ENCODE measurements at places on chromosomes 7 and 10.

DNA sequence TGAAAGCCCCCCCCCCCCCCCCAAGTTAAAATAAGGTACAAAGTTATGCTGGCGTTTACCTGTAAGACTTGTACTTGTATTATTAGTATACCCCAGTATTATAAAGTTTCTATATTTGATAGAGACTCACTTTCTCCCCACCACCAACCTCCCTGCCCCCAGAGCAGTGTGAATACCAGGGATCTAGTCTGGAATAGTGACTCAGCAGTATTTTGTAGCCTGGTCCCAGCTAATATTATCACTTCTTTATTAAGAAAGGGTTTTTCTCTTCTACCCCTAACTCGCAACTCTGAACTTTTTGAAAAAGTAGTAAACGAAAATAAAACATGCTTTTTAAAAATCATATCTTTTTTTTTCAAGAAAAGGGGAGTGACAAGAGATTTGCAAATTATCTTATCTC is 26.7 kb downstream of the GLI3 start:
- no peak for DNase-seq

DNA sequence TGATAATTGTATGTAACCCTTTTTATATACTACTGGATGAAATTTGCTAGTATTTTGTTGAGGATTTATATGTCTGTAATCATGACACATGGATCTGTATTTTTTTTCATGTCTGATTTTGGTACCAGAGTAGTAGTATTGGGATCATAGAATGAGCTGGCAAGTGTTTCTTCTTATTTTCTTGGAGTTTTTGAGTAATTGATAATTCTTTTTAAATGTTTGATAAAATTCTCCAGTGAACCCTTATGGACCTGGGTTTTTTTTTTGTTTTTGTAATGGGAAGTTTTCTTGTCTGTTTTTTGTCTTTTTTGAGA is 28.4 kb downstream of the ZNF33A start:
- DNase-seq = no peak

DNA sequence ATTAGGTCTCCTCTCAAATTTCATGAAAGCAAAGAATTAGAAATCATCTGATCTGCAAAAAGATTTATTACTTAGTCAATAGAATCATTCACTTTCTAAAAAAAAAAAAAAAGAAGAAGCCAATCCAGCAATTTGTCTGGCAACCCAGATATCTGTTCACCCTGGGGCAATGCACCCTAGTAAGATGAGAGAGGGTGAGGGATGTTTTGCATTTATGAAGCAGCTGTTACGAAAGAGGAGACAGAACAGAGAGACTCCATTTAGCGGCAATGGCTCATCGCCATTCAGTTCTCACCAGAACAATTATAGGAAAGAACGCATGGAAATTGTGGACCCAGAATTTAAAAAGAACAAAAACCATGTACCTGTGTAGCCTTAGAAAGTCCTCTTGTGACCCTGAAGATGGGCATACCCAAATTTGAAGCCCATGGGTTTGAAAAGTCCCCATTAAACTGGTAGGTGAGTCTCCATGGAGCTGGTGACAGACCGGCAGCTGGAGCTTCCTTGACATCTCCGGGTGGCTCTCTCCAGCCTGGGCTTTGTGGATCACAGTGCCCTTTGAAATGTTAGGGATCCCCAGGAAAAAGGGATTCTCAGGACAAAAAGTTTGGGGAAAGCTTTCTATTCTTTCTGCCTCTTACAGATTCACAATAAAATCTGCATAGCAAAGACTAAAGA is 45.5 kb upstream of the CCDC3 start:
- no peak for DNase-seq

DNA sequence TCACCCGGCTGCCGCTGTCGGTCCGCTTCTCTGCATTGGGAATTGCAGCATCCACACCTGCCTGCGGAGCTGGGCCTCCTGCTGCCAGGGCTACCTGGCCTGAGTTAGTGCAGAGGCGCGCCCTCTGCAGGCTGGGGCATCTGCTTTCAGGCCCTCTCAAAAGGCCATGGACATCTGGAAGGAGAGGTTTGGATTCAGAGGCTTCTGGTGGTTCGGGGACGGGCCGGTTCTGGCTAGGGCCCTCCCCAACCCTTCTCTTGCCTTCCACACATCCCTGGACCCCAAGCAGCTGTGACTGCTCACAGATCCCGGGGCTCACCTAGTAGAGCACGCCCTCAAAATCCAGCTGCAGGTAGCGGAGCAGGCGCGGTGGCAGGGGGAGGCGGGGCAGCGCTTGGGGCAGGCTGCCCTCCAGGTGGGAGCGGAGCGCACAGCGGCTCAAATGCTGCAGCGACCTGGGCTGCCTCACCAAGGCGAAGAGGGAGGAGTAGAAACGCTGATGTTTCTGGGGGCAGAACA is 8.4 kb upstream of the GBX1 start:
- DNase-seq = no peak

DNA sequence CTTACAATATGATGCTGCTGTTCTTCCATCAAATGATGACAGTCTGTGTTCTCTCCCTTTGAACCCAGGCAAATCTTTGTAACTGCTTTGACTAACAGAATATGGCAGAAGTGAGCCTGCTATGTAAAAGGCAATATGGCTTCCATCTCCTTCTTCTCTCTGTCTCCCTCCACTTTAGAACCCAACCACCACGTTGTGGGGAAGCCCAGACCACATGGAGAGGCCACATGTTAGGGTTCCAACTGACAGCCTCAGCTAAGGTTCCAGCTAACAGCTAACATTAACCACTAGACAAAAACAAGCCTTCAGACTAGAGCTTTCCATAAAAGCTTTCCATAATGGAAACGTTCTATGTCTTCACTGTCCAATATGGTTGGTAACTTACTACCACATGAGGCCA is 107.7 kb downstream of the PRTFDC1 start:
- no peak for DNase-seq

- no peak for DNase-seq
Observed at GRCh38 chr10:82212753-82213152, 337.8 kb downstream of the NRG3 start.

GRCh38 chr7:127047521-127047920 is 205.2 kb downstream of the GRM8 start:
- DNase-seq = no peak

- no peak for DNase-seq
Observed at GRCh38 chr10:75864717-75865116, 433.3 kb downstream of the LRMDA start.

DNA sequence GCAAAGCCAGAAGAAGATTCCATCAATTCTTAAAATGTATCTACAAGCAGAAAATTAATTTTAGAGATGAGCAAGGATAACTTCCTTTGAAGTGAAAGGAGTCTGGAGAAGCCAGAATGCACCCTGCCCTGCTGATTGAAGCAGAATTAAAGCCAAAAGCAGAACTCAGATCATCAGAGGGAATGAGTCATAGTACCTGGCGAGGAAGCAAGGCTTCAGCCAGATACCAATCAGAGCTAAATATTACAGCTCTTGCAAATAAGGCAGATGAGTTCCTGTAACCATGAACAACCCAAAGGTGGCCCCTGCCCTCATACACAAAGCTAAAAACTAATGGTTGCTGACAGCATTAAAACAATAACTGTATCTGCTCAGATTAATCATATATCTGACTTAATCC is 10.4 kb downstream of the HTR7 start:
- no peak for DNase-seq

- no peak for DNase-seq
Observed at GRCh38 chr10:91032611-91033206, 111.8 kb upstream of the ANKRD1 start.

GRCh38 chr7:157397036-157397720 is 60.4 kb downstream of the DNAJB6 start:
- DNase-seq = no peak

- DNase-seq = no peak
Observed at GRCh38 chr10:81953420-81953819, 78.4 kb downstream of the NRG3 start.

DNA sequence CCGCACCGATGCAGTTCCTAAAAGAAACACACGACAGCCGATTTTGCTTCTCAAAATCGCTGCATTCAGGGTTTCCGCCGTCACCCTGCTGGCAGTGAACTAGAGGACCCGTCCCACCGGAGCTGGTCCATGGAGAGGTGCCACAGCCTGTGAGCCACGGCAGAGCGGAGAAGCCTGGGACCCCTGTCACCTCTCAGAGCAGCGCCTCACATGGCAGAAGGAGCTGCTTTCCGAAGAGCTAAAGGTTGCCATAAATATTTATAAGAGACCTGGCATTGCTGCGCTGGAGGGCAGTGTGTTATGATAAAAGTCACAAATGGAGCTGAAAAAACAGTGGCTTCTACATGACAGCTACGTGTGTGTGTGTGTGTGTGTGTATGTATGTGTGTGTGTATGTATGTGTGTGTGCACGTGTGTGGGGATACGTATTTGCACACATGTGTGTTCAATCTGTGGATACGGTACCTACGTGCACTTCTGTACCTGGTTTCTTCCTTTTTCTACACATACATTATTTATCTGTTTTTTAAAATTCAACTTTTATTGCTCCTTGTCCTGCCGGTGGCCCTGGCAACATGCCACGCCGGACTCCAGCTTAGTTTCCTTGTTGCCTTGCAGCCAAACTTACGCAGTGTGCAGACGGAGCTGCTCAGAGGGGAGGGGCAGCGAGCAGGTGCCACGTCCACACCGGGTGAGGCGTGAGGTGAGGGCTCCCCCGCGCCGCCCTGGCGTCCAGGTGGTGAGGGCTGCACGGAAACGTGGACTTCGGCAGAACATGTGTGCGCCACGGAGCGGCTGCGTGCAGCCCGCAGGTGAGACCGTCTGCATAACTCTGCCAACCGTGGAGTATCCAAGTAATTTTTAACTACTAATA is 115.2 kb upstream of the PITRM1 start:
- DNase-seq = no peak

- no peak for DNase-seq
Observed at GRCh38 chr7:43204081-43204480, 91.6 kb downstream of the HECW1 start.

DNA sequence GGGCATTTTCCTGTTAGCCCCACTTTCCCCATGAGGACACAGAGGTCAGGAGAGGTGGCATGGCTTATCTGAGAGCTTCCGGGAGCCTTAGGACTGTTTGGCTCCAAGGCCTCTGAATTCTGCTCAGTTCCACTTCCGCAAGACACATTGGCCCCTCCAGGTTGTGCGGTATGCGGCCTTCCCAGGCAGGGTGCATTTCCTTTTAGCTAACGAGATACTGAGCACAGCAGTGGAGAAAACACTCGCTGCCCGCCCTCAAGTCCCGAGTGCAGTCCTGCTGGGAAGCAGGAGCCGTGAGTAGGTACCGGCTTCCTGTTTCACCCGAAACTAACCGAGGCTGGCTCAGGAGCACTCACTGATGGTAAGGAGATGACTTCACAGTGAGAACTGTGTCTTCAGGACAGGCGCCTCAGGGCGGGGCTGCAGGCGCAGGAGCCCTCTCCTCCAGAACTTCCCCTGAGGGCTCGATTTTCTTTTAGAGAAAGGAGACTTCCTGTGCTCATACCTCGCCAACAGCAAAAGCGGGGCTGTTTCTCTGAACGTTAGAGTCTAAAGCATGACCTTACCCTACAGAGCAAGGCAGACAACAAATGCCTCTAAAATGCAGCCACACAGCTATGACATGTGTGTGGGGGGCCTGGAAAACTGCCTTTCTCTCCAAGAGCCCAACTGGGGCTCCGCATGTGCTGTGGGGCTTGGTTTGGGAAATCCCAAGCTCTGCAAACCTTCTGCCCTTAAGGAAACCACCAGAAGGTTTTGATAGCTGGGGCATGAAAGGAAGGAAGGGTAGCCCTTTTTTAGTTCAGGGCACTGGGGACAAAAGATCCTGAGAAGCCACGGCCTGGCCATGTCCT is 25.9 kb downstream of the RGS10 start:
- no peak for DNase-seq

DNA sequence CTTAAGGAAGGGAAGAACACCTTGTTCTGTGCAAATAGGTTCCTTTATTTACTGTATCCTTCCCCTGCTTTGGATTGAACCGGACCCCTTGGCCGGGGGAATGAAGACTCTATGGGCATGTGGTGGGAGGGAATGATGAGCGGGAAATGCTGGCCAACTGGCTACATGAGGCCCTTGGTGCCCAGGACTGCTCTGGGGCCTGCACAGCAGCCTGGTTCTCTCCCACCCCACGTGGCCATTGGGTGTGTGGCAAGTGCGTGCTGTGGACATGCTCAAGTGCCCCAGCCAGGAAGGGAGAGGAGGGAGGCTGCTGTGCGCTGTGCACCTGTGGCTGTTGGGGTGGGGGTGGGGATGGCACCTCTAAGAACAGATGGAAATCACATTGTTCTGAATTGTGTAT is 917.0 kb upstream of the GHITM start:
- no peak for DNase-seq

- no peak for DNase-seq
Observed at GRCh38 chr7:39741942-39742623, 118.7 kb downstream of the RALA start.

DNA sequence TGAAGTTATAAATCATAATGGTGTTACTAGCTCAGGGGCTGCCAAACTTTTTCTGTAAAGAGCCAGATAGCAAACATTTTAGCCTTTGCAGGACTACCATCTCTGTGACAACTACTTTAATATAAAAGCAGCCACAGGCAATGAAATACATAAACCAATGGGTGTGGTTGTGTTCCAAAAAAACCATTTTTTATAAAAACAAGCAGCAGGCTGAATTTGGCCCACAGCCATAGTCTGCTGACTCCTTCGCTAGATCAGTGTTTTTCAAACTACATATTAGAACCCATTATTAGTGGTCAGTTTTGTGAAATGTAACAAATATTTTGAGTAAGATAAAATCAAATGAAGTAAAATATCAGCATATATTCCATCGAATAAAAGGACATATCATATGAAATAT is 13.6 kb downstream of the GNG11 start:
- DNase-seq = no peak

DNA sequence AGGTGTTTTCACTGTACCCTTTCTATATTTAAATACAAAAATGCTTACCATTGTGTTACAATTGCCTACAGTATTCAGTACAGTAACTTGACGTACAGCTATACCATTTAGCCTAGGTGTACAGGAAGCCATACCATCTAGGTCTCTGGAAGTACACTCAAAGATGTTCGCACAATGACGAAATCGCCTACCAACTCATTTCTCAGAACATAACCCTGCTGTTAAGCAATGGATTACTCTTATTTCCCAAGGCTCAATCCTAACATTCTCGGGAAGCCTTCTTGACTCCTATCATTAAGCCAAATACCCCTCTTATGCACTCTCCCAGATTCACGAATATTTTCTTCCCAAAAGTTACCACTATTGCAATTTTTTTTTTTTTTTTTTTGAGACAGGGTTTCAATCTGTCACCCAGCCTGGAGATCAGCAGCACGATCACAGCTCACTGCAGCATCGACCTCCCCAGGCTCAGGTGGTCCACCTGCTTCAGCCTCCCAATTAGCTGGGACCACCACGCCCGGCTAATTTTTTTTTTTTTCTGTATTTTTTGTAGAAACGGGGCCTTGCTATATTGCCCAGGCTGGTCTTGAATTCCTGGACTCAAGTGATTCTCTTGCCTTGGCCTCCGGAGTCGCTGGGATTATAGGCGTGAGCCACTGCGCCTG is 1.5 kb downstream of the CWF19L1 start:
- no peak for DNase-seq

- DNase-seq = no peak
Observed at GRCh38 chr10:18214691-18215563, 74.7 kb downstream of the CACNB2 start.
